ENCODE measurements at places on chromosomes 12 and 14. TPM values are rescaled to one million over a fixed set of nuclear protein-coding genes. Genes with fewer than 3 reads are reported as not detected.

DNA sequence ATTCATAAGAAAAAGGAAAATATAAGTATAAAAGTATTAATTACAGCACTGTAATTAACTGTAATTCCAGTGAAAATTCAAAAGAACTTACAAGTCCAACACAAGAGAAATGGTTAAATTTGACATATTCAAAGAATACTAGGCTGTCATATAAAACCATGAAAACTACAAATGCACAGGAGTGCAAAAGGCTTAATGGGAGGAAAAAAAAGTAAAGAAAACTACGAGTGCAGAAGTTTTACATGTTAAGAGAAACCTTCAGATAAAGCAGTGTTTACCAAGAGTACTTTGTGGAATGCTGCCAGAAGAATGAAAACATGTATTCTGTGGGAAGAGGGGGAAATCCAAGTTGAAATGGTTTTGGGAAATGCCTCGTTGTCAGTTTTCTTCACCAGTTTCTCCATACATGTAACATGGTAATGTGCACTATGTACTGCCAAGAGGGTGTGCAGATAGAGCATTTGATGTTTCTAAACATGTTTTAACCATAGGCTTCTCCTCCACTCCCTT, 9.1 kb downstream of the HEATR5A start:
- no peak for DNase-seq

GRCh38 chr12:112234303-112234702, 108.9 kb downstream of the TRAFD1 start:
- no peak for DNase-seq

DNA sequence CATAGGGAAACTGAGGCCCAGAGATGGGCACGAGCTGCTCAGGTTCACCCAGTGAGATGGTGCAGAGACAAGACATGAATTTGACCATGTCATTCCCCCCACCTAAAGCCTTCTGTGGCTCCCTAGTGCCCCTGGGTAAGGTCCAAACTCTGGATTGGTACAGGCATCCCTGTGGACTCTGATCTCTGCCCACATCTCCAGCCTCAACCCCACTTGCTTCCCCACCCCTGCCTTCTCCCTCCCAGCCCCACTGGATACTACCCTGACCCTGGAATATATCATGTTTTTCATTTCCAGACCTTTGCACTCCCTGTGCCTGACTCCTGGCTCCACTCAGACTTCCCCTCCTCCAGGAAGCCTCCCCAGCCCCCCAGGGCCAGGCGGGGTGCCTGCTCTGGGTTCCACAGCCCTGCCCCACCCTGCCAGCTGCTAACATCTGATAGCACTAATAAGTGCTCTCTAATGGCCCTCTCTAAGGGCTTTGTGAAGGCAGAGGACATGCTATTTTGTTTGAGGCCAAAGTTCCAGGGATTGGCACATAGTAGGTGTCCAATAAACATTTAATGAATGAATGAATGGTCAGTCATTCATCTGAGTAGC, 1.1 kb upstream of the SDSL start:
- no peak for DNase-seq

DNA sequence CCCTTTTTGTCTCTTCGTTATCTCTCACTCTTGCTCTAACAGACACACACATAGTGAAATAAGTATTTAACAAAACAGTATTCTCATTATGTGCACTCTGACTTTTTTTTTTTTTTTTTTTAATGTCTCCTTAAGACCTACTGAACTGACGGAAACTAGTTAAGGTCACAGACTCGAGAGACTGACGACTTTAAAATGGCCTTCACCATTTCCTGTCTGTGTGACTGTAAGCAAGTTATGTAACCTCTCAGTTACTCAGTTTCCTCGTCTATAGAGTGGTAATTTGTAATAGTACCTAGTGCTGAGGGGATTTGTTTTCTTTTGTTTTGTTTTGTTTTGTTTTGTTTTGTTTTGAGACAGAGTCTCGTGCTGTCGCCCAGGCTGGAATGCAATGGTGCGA, 284.8 kb downstream of the FBXL14 start:
- DNase-seq = peak; percentile 5

Gene KLRC3
- not detected for polyA plus RNA-seq

Gene NID2
- 0.82 TPM for polyA plus RNA-seq

Gene SIX6
- not detected for polyA plus RNA-seq
